HFFc6 (cell line): ENCODE measurements at places on chromosomes 12 and 14.

GRCh38 chr12:75097003-75097402, 112.6 kb downstream of the KCNC2 start:
- DNase-seq: no peak

GRCh38 chr14:35155962-35156361, 33.6 kb downstream of the PRORP start:
- DNase-seq: no peak

GRCh38 chr12:58809064-58809607, 111.2 kb downstream of the LRIG3 start:
- DNase-seq: no peak

- peak; percentile 43 for DNase-seq
These were observed 53.3 kb upstream of the E2F7 start for GRCh38 chr12:77118696-77119095.

GRCh38 chr12:82008251-82008650, 249.1 kb upstream of the PPFIA2 start:
- no peak for DNase-seq

- DNase-seq: no peak
These were observed 70.6 kb downstream of the NOC4L start for GRCh38 chr12:132214891-132215290.

- DNase-seq: no peak
These were observed 518.1 kb downstream of the TMEM121 start for GRCh38 chr14:106044515-106044914.

DNA sequence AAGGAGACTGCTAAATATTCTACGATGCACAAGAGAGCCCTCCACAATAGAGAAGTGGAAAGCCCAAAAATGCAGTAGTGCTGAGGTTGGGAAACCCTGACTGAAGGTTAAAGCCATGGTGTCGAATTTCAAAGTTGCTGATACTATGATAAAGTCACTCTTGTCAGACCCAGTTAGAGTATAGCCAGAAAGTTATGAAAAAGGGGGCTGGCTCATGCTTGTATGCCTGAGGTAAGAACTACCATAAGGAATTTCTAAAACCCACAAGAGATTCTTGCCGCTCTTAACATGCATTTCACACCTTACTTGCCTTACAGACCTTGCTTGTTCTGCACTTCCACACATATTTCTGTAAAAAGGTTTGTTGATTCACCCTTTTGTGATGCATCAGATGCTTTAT, 184.6 kb downstream of the SLC6A15 start:
- DNase-seq: no peak

- DNase-seq: no peak
These were observed 1.5 kb downstream of the CMAS start for GRCh38 chr12:22047494-22047893.

- DNase-seq: no peak
These were observed 9.6 kb upstream of the TBX5 start for GRCh38 chr12:114415525-114415868.

DNA sequence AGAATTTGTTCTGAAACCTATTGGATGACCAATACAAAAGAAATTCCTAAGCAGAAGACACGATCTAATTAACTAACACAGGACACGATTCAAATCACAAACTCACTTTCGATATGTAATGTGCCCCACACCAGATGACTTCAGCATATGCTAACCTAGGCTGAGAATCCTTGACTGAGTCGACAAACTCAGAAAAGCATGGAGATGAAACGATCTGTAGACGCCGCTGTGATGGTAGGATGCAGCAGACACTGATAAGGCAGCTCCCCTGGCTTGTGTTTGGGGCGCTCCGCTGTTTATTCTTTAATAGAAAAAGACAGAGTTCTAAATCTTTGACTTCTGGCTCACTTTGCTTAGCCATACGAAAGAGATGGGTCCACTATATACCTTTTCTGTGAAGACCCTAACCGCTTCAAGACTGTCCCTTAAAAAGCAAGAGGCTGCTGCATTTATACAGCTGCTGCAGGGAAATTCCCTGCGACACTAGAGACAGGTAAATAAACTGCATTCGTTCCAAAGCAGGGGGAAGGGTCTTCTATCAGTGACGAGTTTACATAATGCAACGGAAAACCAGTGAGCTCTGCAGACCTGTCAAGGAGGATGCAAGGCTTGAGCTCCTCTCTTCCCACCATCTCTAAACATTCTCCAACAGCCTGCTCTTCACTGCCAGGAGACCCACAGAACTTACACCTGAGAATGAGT, 929 bp downstream of the CHD8 start:
- peak; percentile 4 for DNase-seq

DNA sequence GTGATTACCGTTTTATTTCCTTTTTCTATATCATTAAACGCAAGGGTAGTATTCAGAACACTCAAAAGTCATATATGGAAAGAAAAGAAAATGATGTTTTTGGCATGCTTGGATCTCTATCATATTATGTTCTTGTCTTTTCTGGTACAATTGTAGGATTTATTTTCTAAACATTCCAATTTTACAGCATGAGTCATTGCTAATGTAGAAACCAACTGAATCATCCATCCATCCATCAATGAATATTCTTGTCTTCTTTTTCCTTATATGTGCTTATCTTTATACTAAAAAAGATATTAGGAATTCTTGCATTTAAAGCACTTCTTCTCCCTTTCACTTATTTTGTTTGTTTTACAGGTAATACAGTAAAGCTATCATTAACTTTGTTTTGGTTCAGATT, 20.4 kb upstream of the AMIGO2 start:
- DNase-seq: no peak

DNA sequence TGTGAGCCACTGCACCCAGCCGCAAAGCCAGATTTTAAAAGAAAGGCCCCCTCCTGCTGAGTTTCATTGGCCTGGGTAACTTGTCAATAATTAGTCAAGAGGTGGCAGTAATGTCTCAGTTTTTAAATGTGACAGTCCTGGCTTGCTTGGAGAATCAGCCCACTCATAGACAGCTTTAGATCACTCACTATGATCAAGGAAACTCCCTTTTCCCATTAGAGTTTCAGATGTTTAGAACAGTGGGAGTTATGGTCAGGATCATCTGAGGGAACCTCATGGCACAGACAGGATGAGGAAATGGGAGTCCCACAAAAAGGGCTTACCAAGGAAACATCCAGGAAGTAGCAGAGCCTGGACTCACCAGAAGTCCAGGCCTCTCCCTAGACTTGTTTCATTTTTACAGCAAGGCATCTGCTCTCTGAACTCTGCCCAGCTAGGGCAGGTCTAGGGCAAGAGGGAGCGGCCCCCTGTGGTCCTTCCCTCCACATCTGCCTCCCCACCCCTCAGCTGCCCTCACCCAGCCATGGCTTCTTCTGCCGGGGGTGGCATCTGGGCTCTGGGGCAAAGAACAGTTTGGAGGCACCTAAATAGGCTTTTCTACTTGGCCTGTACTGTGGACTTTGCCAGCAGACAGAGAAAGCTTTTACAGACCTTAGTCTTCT, 11.2 kb downstream of the BCL2L14 start:
- peak; percentile 51 for DNase-seq

DNA sequence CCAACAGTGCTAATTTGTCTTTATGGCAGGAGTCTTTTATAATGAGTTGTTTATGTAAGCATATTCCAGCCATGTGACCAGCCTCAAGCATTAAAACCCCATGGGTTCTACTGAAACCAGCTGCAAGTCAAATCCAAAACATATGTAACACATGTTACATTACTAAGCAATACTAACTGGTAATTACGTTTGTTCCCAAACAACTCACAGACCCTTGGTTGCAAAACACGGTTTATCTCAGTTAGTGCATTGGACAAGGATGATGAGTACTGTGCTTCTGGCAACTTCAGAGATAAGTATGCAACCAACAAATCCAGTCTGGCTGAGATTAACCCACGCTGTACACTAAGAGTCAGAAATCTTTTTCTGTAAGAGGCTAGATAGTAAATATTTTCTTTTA, 110.1 kb upstream of the FAR2 start:
- DNase-seq: no peak

DNA sequence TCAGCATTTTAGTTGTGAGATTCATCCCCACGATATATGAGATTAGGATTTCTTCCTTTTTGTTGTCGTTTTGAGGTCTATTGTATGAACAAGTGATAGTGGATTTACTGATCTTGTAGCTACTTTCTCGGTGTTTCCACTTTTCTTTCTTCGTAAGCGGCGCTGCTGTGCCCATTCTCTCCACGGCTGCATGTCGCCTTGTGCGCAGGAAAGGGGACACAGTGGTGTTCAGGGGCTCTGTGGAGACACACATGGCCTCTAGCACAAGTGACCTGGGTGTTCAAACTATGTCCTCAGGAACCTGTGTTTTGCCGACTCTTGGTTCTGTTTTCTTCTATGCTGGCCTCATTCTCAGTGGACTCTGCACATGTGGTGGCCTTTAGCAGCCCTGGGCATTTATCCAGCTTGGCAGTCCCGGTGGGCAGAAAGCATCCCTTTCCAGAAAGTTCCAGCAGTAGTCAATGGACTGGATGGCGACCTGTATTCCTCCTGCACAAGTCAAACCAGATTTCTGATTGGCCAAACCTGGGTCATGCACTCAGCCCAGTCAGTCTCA, 18.7 kb downstream of the CKAP4 start:
- DNase-seq: no peak

DNA sequence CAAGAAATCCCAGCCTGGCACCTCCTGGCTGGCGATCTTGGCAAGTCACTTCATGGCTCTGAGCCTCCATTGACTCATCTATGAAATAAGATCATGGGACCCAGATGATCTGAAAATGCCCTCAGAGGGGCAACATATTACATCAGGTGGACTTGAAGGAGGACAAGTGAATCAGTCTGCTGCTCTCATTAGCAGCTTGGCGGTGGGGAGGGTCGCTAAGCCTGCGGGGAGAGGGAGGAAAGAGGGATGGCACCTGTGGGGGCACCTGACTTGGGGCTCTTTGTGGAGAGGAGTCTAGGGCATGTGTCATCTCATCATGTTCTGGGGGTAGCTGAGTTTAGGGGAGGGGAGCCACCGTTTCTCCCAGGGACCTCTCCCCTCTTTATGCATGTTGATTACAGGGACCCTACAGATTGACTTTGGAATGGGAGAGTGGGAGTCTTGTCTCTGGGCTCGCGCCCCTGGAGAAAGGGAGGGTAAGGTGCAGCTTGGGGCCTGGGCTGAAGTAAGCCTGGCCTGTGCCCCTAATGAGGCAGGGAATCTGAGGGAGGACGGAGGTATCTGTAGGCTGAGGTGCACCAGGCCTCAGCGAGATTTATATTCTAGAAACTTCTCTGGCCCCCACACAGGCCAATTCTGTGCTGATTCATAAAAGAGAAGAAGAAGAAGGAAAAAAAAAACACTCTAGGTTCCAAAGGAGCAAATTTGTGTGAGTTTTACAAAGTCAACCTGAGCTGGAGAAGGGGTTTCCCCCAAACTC, 29.3 kb upstream of the BATF start:
- no peak for DNase-seq

DNA sequence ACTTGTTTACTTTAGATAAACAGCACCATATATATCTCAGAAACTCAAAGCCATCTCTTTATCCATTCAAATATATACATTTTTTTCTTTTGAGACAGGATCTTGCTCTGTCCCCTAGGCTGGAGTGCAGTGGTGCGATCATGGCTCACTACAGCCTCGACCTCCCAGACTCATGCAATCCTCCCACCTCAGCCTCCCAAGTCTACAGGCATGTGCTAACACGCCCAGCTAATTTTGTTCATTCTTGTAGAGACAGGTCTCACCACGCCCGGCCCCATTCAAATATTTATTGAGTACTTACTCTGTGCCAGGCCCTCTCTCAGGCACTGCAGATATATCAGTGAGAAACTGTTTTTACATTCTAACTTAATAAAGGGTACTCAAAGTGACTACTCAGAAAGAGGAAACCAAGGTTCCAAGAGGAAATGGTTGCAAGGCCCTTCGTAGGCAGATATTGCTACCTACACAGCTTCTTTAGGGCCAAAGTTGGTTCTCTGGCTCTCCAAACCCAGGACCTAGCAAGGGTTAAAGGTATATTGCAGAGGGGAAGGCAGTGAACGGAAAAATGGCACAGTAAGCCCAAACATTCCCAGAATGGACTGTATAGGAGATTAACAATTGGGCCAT, 2.9 kb downstream of the ATXN3 start:
- no peak for DNase-seq

DNA sequence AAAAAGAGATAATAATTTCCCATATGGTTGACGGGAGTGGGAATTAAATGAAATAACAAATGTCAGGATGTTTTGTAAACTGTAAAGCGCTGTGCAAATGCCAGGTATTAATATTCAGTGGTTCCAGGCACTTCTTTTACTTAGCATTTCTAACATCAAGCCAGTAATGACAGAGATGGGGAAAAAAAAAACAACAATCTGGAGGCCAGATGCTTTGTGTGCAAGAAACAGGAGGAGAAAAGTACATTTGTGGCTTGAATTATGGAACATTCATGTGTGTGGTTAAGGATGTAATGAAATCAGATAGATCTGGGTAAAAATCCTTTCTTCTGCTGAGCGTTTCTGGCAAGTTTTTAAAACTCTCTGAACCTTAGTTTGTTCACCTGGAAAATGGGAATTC, 509.6 kb downstream of the FUT8 start:
- DNase-seq: no peak

DNA sequence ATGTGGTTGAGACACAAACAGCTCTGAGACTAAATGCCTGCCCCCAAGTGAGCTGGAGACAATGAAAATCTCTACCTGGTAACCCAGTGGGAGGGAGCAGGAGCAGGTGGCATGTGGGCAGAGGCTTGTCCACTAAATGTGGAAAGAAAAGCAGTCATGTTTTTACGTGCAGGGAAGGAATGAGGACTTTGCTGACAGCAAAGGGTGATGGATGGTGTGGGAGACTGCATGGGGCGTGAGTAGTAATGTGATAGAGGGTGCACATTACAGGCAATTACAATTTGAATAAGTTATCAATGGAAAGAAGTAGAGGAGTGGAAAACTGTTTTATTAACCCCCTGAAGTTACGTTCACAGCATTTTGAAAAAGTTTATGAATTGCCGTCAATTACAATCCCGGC, 176.6 kb downstream of the NRXN3 start:
- no peak for DNase-seq

GRCh38 chr14:103696070-103696402, 19.2 kb downstream of the XRCC3 start:
- DNase-seq: no peak

GRCh38 chr14:101008196-101008595, 104.7 kb upstream of the RTL1 start:
- no peak for DNase-seq

DNA sequence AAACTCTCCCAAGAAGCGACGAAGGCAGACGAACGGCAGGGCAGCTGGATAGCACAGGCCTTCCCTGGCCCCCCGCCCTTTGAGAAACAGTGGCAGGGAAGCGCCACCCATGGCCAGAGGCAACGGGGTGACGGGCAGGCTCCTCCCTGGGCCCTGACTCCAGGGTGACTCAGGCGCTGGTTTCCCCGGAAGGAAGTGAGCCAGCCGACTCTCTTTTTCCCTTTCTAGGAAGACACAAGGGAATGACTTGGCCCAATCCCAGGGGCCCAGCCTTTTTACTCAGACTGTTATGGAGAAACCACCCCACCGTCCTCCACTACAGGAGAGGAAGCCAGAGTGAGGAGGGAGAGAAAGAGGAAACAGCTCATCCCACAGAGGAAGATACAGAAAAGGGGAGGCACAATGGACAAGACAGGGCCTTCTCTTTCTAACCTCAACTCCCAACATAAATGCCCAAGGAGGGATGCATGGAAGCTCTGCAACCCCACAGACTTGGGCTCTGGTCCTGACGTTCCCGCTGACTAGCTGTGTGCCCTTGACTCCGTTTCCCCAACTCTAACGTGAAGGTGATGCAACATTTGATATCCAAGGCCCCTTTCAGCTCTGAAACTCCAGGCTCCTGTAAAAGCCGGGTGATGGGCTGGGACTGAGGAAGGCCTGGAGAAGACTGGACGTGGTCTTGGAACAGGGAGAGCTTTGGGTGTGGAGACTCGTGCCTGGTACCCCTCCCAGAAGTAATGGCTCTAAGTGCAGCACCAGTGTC, 27.9 kb downstream of the ACTN1 start:
- DNase-seq: peak; percentile 98
